ENCODE measurements at places on chromosomes 5 and 9. TPM values are rescaled to one million over a fixed set of nuclear protein-coding genes. Genes with fewer than 3 reads are reported as not detected.

DNA sequence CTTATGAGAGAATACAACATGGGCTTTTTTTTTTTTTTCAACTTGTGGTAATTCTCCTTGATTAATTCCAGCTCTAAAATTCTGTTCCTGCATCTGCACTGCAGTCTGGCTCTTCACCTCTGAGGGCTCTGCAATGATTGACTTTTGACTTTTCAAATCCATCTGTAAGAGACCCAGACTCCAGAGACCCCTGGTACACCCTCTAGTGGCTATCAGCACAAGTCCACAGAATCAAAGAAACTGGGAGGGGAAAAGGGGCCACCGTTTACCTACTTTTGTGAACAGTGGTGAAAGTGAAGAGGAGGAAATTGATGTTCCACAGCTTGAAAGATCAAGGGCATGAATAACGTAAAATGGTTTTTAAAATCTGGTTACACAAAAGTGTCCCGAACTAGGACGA, 151.6 kb downstream of the SLIT3 start:
- no peak overlapping the region for H3K4me3 ChIP-seq
- H3K36me3 ChIP-seq, result no peaks in the 10 kb centered on the region
- no peaks in the 10 kb centered on the region for H3K27me3 ChIP-seq
- no peak for DNase-seq
- no peaks in the 10 kb centered on the region for H3K4me1 ChIP-seq

- no peak overlapping the region for H3K4me3 ChIP-seq
- H3K4me1 ChIP-seq, result no peaks in the 10 kb centered on the region
- no peaks in the 10 kb centered on the region for H3K36me3 ChIP-seq
- no peak overlapping the region for H3K27ac ChIP-seq
Observed at GRCh38 chr5:175202463-175203068, 241.4 kb downstream of the DRD1 start.

GRCh38 chr9:38285236-38285635, 107.3 kb upstream of the ALDH1B1 start:
- H3K27ac ChIP-seq, result no peak overlapping the region
- peaks cover 5% of the 10 kb centered on the region for H3K4me1 ChIP-seq
- H3K36me3 ChIP-seq, result no peaks in the 10 kb centered on the region
- H3K27me3 ChIP-seq, result peaks cover 15% of the 10 kb centered on the region
- no peak for DNase-seq
- no peak overlapping the region for H3K4me3 ChIP-seq

ASB6 gene
- total RNA-seq, result 26.4 TPM

GARNL3 gene
- total RNA-seq, result 4.3 TPM

Data from activated CD8-positive, alpha-beta memory T cell treated with anti-CD3 and anti-CD28 coated beads, Interleukin-2, amount 10 ng/mL, durations not matched to agents 7 days and 5 days (primary cell).